ENCODE measurements at places on chromosomes 2 and 18.

GRCh38 chr2:188142636-188143295 is 148.9 kb upstream of the GULP1 start:
- no peaks in the 10 kb centered on the region for H3K4me1 ChIP-seq
- no peak overlapping the region for H3K4me3 ChIP-seq
- DNase-seq: no peak

DNA sequence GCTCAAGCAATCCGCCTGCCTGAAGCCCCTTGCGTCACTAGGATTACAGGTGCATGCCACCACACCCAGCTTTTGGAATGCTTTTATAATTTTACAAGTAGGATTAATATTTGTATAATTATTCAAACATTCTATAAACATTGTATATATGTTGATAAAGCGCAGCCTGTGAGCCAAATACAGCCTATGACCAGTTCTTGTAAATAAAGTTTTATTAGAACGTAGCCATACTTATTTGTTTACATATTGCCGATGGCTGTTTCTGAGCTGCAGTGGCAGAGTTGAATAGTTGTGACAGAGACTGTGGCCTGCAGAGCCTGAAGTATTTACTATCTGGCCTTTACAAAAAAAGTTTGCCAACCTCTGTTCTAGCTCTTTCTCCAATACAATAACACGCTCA is 232.6 kb downstream of the OTX1 start:
- H3K27me3 ChIP-seq: no peaks in the 10 kb centered on the region
- no peaks in the 10 kb centered on the region for H3K4me1 ChIP-seq
- no peak overlapping the region for H3K27ac ChIP-seq
- no peaks in the 10 kb centered on the region for H3K36me3 ChIP-seq
- H3K4me3 ChIP-seq: no peak overlapping the region

DNA sequence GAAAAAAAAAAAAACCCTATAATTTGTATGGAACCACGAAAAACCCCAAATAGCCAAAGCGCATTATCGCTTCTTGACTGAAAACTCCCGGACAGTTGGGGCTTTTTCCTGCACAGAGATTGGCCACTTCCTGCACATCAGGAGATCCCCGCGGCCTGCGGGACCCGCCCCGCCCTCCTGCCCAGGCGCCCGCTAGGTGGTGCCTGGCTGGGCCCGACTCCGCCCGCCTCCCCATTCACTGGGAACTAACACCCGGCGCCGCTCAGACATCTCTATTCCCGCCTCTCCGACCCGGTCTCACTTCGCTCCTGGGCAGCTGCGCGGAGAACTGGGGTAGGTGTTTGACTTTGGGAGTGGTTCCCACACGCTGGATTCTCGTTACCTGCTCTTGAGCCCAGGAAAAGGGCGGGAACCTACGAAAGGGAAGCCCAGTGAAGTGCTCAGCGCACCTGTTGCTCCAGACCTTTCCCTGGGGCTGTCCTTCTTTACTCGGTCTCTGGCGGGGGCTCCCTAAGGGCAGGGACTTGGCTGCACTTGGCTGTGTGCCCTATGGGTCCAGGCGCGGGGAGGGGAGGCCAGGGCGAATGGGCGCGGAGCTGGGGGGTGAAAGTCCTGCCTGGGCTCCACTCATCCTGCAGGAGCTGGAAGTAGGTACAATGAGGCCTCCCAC is at the start of gene HMSD:
TSS of gene HMSD (plus strand) at position 234 of the 670 bp plus-strand sequence. CDS start 4,155 bp downstream, outside the sequence.
- H3K27ac ChIP-seq: no peak within 1 kb of the TSS
- peak within 1 kb of the TSS; percentile 26 for H3K4me3 ChIP-seq
- no peaks in the 10 kb centered on the region for H3K27me3 ChIP-seq
- peak; percentile 55 for DNase-seq
- H3K4me1 ChIP-seq: no peaks in the 10 kb centered on the region

GRCh38 chr2:42118754-42119569 is 50.2 kb upstream of the EML4 start:
- no peak overlapping the region for H3K4me3 ChIP-seq
- peaks cover 51% of the 10 kb centered on the region for H3K4me1 ChIP-seq
- no peak for DNase-seq
- H3K27ac ChIP-seq: no peak overlapping the region
